Bronchial epithelial cell (primary cell): ENCODE measurements at places on chromosomes 13 and 19.
A peak's percentile ranks its signal among the peaks of the same experiment; 100 is the strongest.

- DNase-seq, result no peak
Observed at GRCh38 chr13:95970878-95971277, 82.3 kb downstream of the UGGT2 start.

DNA sequence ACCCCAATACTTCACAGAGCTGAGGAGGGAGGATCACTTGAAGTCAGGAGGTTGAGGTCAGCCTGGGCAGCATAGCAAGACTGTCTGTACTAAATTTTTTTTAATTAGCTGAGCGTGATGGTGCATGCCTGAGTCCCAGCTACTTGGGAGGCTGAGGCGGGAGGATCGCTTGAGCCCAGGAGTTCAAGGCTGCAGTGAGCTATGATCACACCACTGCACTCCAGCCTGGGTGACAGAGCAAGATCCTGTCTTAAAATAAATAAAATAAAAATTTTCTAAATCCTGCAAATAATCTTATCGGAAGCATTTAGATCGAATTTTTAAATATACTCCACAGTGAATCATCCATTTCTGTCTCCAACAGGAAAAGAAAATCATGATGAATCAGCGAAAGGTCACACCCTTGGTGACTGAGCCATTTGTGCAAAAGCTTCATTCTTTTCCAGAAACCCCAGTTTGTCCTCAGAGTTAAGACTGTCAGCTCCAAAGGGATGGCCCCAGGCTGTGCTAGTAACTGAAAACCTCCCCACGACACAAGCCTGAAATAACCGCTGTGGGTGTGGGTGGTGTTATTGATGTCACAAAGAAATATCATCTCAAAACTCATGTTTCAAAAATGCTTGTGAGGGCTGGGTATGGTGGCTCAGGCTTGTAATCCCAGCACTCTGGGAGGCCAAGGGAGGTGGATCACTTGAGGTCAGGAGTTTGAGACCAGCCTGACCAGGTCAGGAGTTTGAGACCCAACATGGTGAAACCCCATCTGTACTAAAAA lies 167.6 kb downstream of the PTPRS start:
- peak; percentile 96 for DNase-seq

- peak; percentile 55 for DNase-seq
Observed at GRCh38 chr19:46529622-46530451, 34.2 kb upstream of the PNMA8B start.

DNA sequence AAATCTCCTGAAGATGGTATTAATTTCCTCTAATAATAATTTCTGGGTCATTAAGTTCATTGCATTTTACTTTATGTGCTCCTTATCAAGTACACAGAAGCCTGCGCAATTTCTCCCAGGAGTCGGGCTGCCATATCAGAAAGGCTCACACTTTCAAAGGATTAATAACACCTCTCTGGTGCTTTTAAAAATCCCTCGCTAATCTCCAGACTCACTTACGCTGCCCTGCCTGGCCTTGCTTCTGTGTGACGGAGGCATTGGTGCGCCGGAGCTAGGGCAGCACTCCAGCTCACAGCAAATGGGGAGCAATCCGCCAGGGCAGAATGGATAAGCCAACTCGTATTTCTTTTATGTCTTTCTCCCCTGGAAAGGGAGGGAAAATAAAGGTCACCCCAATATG lies 300.8 kb downstream of the EFNB2 start:
- DNase-seq, result no peak

DNA sequence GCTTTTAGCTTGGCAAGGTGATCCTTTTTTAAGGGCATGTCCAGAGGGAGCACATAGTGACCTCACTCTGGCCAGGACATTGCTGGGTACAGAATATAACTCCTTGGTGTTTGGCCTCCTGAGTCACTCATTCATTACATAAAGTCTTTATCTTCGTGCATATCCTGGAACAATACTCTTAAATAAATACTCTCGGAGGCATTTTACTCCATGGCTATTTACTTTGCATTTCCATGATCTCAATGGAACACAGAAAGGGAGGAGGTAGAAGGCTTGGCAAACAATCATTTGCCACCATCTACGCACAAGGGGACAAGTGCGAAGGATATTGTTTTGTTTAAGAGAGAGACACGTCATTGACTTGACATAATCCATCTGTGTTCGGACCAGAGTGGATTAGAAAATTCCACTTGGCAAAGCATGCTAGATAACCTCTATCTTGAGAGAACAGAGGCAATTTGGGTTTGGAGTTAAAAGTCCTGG lies 210.0 kb downstream of the IRS2 start:
- peak; percentile 23 for DNase-seq

DNA sequence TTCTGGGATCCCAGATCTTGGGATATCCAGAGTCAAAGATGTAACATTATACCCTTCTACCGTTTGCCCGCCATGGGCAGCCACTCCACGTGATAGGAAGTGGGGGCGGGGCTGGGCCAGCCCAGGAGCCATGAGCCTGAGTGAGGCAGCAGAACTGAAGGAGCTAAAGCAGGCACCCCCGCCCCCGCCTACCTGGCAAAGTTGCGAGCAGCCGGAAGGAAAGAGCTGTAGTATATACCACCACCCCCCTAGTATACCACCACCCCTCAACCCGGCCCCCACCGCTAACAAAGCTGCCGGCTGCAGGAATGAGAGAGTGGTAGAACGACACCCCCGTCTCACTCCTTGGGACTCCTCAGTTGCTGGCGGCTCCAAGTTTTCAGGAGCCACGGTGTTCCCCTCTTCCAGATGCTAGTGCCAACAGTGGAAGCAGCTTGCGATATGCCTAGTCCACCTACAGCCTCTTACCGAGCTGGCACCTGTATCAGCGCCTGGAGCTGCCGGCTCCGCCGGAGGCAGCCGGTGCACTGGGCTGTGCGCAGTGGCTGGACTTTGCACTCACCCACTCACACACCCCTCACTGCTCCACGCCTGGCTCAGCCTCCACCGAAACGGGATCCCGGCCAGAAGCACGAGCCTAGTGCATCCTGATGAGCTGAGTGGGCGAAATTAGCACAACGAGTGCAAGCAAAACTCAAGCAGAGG lies 230.7 kb upstream of the PRR20A start:
- no peak for DNase-seq

GRCh38 chr13:75129331-75129730 lies 352.6 kb downstream of the TBC1D4 start:
- DNase-seq, result no peak

GRCh38 chr19:55101261-55101660 lies 16.2 kb downstream of the PPP1R12C start:
- DNase-seq, result no peak

- no peak for DNase-seq
Observed at GRCh38 chr19:2591537-2592291, 110.8 kb downstream of the GNG7 start.

GRCh38 chr13:57507752-57508463 lies 123.6 kb upstream of the PCDH17 start:
- no peak for DNase-seq

DNA sequence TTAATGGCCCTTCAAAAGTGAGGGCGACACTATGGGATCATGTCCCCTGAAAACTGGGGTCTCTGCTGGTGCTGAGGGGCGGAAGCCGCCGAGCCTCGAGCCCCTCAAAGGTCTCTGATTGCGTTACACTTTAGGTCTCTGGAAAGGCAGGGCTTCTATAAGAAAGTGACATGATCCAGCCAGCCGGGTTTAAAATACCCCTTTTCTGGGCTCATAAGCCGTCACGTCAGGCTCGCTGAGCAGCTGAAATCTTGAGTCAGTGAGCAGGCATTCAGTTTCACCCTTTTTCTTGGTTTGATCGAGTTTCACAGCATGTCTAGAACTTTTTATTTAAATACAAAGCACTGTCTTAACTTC lies 600 bp upstream of the HMGB1 start:
- DNase-seq, result peak; percentile 28

- DNase-seq, result no peak
Observed at GRCh38 chr19:10582091-10582490, 5.0 kb downstream of the AP1M2 start.

DNA sequence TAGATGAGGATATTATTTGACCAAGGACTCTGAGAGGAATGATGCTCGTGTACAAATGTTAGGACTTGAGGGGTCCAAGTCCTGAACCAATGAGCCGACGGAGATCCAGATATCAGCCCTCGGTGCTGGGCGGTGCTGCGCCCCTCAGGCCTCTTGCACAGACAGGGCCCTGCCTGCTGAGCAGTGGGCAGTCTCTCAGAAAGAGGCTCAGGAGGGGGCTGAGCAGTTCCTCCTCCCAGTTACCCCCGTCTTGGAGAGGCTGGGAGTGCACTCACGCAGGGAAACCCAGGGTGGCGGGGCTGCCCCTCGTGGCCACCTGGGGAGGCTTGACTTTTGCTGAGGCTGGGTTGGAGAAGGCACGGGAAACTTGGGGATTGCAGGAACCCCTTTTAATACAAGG lies 18.4 kb downstream of the TEX29 start:
- no peak for DNase-seq

DNA sequence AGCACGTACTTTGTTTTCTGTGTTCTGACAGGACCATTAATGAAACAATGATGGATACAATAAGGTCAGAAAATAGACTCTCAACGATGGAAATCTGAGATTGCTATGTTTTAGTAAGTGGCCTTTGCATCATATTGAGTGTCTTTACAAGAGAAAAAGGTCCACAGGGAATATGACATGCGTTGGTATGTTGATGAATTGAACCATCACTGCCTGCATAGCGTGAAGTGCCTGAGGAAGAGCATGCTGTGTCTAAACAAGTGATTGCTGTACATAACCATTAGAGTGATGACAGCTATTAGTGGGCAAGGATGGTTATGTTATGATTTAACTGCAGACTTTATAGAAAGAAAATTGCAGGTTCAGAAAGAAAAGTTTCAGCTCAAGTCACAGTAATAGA lies 623.2 kb downstream of the SLITRK5 start:
- no peak for DNase-seq

GRCh38 chr19:45267296-45267695 lies 16.2 kb downstream of the MARK4 start:
- DNase-seq, result no peak

GRCh38 chr13:97414392-97414791 lies 19.6 kb upstream of the RAP2A start:
- DNase-seq, result no peak

DNA sequence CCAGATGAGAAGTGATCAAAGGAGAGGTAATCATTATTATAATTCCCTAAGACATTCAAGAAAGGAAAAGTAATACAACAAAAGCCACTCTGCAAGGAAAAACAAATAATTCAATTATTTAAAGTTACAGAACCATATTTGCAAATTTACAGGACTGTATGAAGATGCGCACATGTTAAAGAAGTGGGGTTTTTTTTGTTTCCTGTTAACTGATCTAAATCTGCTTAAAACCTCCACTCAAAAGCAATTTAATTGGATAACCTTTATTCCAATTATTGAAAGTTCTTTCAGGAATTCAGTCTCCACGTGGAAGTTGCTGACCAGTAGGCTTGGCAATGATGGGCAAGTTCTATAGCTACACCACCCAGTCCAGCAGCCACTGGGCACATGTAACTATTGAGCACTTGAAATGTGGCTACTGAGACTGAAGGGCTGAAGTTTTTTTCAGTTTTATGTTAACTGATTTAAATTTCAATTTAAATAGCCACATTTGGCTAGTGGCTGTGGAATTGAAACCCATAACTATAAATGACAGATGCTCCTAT lies 232.3 kb downstream of the FGF14 start:
- DNase-seq, result no peak

DNA sequence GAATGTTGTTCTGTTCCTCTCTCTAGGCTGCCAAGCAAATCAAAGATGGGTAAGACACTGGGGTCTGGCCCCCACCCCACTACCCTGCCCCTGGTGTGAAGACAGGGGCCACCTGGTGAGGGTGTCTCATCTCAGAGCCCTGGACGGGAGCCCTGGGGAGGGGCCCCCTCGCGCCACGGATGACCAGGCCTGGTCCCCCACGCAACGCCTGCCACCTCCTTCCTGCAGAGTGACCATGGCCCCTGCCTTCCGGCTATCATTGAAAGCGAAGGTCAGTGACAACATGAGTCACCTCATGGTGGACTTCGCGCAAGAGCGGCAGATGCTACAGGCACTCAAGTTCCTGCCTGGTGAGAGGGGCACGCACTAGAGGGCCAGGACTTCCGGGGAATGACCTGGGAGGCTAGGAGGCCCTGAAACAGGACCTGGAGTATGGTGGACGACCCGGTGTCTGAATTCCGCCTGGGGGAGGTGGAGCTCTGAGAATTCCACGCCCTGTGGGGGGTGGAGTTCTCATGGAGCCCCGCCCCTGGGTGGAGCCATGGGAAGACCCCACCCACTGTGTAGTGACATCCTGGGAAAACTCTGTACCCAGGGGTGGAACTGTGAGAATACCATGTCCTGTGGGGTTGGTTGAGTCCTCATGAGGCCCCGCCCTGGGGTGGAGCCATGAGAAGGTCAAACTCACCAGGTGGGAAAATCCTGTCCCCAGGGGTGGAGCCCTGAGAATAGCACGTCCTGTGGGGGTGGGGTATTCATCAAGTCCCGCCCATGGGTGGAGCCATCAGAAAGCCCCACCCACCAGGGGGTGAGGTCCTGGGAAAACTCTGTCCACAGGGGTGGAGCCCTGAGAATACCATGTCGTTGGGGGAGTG lies 6.1 kb downstream of the FSD1 start:
- DNase-seq, result no peak

DNA sequence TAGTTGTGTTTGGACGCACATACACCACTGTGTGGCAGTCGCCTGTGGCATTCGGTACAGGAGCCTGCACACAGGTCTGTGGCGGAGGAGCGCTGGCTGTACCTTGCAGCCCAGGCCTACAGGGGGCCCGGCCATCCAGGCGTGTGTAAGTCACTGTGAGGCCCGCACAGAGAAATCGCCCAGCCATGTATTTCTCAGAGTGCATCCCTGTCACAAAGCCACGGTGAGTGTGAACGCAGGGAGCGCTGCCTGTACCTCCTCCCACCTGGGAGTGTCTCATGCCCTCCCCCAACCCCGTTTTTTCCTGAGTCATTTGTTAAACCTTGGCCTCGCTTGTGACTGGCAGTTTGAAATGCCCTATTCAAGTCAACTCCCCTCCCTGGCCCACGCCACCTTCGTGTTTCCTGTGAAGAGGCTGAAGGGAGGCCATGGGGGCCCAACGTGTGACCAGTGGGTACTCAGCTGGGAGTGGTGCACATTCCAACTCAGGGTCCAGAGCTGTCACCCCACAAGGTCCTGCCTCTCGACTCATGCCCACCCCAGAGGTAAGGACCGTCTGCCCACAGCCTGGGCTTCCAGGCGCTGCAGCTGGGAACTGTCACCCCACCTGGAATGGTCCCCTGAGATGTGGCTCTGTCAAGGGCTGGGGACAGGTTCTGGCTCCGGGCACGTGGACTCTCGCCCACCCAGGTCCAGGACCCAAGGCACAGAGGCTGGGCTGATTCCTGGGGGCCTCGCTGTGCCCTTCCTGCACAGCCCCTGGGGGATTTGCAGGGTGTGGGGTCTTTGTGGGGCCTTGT lies 11.6 kb upstream of the RASA3 start:
- DNase-seq, result no peak
